ENCODE measurements at places on chromosomes 11 and 22.

GRCh38 chr22:42955087-42955635 is 59.8 kb downstream of the PACSIN2 start:
- DNase-seq = no peak

DNA sequence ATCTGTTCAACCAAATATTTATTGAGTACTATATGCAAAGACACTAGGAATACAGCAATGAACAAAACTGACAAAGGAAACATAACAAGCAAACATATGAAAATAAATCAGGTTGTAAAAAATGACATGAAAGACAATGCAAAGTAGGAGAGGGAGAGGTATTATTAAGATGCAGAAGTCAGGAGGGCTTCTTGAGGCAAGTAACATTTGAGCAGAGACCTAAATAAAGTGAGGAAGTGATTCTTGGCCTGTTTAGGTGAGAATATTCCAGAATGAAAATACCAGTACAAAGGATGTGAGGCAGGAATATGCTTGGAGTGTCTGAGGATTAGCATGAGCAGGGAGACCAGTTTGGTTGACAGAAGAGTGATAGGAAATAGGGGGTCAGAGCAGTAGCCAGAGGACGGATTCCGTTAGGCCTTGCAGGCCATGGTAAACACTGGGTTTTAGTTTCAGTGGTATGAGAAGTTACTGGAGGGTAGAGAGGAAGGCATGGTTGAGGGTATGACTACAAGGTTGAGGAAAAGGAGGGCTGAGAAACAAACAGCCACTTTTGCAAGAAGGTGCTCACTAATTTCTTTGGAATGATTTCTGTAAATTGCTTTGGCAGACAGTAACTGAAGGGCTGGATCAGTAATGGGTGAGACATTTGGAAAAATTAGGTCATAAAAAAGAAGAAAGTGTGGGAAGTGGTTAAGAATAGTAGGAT is 191.9 kb downstream of the SWAP70 start:
- no peak for DNase-seq

- no peak for DNase-seq
Measured at GRCh38 chr11:30000986-30001750, 15.7 kb downstream of the KCNA4 start.

- DNase-seq = no peak
Measured at GRCh38 chr11:93208663-93209270, 11.0 kb upstream of the SLC36A4 start.

DNA sequence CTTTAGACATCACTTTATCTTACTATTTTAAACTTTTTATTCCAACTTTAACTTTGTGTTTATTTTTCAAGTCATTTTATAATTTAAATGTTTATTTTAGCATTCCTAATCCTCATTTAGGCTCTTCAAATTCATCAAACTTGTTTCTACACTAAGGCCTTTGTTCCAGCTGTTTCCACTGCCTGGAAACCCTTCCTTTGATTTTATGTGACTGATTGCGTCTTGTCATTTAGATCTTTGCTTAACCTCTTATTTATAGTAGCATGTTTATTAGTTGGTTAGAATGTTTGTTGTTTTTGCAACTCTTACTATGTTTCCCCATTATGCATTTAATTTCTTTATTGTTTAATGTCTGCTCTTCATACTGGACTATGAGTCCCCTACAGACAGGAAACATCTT is 132.0 kb downstream of the FAM181B start:
- DNase-seq = no peak
